Occipital lobe (tissue), 3 donors: ENCODE measurements at places on chromosomes 2 and 18.

DNA sequence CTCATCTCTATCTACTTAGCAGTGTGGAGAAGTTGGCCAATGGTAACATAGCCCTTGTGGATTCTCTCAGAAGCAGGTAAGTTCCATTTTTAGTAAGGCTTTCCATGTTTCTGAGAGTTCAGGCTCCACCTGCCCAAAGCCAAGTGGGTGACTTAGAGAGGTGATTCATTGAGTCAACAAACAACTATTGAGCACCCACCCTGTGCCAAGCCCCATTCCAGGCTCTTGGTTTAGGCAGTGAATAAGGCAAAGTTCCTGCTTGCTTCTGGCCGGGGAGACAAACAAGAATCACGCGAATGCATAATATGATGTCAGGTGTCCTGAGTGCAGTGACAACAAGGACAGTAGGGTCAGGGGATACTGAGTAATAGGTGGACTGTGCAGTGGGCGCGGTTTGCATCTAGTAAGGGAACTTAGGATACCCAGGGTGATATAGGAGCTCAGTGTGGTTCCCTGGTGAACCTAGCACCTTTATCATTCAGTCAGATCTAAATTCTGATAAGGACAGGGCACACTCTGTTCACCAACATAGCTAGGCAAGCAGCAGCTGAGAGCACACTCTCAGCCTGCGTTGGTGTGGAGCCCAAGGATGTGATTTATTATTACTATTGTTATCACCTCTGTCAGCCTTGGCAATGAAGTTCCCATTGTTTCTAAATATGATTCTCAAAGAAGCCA lies 31.7 kb upstream of the KCTD1 start:
- DNase-seq = no peak

DNA sequence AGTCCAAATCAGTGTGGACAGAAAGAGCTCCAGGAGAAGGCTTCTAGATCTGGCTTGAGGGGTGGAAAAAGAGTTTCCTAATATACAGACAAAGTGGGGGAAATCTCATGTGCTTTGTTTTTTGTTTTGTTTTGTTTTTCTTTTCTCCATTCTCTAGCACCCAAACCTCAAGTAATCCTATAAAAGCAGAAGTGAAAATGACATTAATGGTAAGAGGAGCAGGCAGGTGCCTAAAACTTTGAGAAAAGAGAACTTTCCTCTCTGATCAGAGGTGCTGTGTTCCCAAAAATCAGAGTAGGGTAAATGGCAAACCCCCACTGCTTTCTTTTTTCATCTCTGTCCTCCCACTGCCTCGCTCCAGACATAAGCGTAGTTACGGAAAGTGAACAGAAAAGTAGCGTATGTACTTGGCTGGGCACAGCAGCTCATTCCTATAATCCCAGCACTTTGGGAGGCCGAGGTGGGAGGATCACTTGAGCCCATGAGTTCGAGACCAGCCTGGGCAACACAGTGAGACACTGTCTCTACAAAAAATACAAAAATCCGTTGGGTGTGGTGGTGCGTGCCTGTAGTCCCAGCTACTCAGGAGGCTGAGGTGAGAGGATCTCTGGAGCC lies 77.8 kb downstream of the FAM161A start:
- no peak for DNase-seq

DNA sequence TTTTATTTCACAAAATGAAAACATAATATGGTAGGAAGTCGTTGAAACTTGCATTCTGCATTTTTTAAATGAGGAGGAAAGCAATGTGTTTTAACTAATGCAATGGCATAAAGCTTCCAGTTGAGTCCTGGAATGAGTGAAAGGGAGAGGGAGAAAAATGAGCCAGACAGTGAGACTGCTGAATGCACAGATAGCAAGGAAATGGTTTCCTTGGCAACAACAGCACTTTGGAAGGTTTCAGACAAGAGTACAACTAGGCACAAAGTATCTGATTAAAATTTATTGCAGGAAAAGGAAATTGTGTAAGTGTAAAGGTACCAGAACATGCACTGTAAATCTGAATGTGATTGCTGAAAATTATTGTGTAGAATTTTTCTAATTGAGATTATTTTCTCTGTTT lies 320.1 kb upstream of the KYNU start:
- DNase-seq = no peak

GRCh38 chr2:201984800-201985525 lies 48.7 kb upstream of the FZD7 start:
- peak; percentile 78 for DNase-seq

DNA sequence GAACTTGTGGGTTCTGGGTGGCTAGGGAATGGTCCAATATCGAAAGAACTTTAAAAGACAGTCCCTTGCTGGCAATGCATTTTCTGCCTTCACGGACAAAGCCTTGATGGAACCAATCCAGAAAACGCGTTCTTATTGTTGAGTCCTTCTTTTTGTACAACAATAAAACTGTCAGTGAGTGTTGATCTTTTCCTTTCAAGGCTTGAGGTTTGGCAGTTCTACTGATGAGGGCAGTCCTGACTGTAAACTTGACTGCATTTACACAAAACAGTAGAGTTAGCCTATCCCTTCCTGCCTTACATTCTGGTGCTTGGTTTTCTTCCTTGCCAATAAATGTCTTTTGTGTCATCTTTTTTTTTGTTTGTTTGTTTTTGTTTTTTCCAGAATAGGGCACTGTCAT lies 2.5 kb upstream of the UGT1A7 start:
- DNase-seq = no peak

GRCh38 chr2:163655667-163656066 lies 80.1 kb downstream of the FIGN start:
- no peak for DNase-seq

- DNase-seq = no peak
Observed at GRCh38 chr18:62435435-62436031, 87.3 kb upstream of the ZCCHC2 start.

DNA sequence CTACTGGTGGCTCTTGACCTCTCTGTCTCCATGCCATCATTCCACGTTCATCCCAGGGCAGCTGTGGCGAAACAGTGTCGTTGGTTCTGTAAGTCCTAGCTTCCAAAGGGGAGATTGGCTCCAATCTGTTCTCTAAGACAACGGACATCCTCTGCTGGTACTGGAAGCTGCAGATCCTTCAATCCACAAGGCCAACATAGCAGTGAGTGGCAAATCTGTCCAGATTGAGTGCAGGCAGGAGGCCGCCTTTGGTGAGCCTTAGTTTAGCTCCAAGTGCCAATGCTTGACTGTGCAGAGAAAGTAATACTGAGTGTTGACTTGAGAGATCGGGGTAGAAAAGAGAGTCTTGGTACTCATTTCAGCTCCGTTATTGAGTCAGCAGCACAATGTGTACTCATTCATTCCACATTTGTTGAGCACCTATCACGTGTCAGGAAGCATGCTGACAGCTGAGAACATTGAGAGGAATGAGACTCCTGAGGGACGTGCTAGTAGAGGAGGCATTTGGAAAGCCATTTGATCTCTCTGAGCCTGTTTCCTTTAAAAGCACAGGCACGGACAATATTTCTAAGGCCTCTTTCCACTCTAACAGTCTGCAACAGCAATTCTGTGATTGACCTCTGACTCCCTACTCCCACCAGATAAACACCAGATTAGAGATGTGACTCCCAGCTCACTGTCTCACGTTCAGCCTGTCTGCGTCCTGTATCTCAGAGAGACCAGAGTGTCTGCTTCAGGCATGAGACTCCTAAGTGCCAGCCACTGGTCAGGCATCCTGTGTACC lies 306.0 kb downstream of the CLIP4 start:
- DNase-seq = no peak

GRCh38 chr2:177164584-177165052 lies 48.0 kb upstream of the HNRNPA3 start:
- peak; percentile 80 for DNase-seq

- no peak for DNase-seq
Observed at GRCh38 chr18:1304392-1304992, 399.8 kb downstream of the ADCYAP1 start.

- DNase-seq = no peak
Observed at GRCh38 chr2:142010477-142011270, 120.1 kb downstream of the LRP1B start.

GRCh38 chr2:227161947-227162346 lies 2.1 kb downstream of the COL4A4 start:
- DNase-seq = no peak

- DNase-seq = no peak
Observed at GRCh38 chr2:173075056-173075780, 428 bp upstream of the MAP3K20 start.

GRCh38 chr2:134325696-134326095 lies 71.8 kb downstream of the MGAT5 start:
- DNase-seq = no peak

GRCh38 chr2:129876541-129876940 lies 102.9 kb upstream of the RAB6C start:
- peak; percentile 7 for DNase-seq

DNA sequence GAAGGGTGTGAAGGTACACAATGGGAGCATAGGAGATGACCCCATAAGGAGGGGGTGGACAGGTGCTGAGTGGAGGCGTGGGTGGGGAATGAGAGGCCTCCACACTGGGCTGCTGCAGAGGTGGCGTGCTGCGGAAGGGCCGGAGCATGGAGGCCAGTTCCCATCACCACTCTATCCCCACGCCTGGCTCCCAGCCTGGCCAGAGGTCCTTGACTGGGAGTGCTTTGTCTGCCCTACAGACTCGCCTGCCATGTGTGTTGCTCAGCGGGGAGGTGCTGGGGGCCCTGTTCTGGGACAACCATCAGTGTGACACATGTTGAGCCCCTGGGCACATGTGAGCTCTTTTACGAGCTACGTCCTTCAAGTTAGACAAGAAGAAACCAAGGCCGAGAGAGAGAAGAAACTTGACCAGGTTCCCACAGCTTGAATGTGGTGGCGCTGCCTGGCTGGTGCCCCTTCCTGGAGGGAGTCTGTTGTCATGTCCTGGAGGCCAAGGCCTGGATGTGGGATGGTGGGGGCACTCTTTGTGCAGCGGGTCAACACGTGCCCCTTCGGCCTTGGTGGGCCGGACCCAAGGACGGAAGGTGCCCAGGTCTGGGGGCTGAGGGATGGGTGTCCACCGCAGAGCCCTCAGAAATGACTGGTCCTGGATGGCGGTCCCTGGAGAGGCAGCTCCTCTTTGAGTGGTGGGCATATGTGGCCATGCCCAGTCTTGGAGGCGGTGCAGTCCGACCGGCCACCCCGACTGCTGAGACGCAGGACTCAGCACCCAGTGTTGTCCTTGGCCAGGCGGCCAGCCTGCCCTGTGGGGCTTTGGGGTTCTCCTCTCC lies 1.2 kb upstream of the INPP5D start:
- DNase-seq = no peak

- no peak for DNase-seq
Observed at GRCh38 chr2:18404708-18405107, 155.7 kb downstream of the RDH14 start.

DNA sequence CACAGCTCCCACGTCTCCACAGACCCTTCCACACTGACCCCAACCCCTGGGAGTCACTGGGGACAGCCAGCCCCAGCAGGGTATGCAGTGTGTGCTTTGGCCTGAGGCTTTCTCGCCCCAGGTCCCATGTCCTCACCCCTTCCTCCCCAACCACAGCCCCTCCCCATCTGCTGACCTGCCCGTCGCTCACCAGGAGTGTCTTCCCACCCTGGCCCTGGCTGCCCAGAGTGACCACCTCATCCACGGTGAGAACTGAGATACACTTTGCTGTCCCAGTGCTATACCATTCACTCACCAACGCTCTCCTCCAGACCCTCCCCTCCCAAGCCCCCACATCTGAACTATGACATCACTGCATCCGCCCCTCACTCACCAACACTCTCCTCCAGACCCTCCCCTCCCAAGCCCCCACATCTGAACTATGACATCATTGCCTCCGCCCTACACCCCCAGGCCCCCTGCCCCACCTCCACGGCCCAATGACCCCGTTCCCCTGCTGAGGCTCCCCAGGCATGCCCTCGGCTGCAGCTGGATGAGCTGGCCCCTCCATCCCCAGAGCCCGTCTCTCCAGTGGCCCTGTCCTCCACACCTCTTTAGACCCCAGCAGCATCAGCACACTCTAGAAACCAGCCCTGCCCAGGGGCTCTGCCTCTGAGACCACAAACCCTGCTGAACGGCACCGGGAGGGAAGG lies 55.2 kb downstream of the ANKMY1 start:
- DNase-seq = no peak

GRCh38 chr18:79889569-79889968 lies 61.9 kb downstream of the SLC66A2 start:
- no peak for DNase-seq
